ENCODE measurements at places on chromosomes 6 and 20.

- no peak for DNase-seq
Observed at GRCh38 chr20:62039738-62040137, 25.9 kb downstream of the TAF4 start.

DNA sequence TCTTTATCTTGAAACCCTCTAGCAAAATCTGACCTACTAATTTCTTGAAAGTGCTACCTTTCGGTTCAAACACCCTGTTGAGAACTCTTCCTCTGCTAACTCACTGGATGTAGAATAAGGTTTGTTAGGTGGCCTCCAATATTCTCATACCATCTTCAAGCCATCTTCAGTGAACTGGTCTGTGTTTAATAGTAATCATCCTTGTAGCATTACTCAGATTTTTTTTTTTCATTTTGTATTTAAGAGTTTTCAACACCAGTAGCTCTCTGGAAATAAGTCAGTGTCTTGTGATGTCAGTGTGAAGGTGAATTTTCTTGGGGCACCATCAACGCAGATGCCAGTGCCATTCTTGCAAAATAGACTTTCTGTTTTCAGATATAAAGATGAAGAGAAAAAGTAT, 140.6 kb upstream of the AHI1 start:
- DNase-seq = no peak

- no peak for DNase-seq
Observed at GRCh38 chr6:9116026-9116425, 680.7 kb upstream of the SLC35B3 start.

- no peak for DNase-seq
Observed at GRCh38 chr20:63850689-63851547, 10.4 kb upstream of the ABHD16B start.

GRCh38 chr20:62355516-62355877, 11.6 kb downstream of the LAMA5 start:
- no peak for DNase-seq

DNA sequence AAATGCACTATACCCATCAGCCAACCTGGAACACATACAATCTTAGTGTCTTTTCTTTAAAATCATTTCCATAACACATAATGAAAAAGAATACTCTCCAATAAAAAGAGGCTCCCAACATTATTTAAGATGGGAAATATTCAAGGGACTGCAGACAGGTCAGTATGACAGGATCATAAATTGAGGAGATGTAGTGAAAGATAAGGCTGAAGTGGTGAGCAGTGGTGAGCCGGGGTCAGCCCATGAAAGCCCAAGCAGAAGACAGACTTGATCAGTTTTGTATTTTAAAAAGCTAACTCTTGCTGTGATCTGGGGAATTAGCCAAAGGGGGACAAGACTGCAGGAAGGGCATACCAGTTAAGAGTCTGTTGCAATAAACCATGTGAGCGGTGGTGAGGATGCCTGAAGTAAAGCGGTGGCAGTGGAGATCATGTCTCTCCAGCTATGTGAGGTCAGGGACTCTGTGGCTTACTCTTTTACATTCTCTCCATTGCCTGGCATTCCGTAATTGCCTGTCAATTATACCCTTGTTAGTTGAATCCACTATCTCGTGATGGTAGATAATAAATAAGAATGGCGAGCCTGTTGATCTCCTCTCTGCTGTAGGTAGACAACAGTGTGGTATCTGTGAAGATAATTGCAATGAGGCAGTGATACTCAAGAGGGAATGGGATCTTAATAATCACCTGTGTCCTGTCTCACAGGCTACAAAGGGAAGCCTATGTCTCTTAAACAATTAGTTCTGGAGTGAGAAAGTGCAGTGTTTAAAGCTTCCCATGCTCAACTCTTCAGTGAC, 97.4 kb downstream of the FILIP1 start:
- DNase-seq = no peak

DNA sequence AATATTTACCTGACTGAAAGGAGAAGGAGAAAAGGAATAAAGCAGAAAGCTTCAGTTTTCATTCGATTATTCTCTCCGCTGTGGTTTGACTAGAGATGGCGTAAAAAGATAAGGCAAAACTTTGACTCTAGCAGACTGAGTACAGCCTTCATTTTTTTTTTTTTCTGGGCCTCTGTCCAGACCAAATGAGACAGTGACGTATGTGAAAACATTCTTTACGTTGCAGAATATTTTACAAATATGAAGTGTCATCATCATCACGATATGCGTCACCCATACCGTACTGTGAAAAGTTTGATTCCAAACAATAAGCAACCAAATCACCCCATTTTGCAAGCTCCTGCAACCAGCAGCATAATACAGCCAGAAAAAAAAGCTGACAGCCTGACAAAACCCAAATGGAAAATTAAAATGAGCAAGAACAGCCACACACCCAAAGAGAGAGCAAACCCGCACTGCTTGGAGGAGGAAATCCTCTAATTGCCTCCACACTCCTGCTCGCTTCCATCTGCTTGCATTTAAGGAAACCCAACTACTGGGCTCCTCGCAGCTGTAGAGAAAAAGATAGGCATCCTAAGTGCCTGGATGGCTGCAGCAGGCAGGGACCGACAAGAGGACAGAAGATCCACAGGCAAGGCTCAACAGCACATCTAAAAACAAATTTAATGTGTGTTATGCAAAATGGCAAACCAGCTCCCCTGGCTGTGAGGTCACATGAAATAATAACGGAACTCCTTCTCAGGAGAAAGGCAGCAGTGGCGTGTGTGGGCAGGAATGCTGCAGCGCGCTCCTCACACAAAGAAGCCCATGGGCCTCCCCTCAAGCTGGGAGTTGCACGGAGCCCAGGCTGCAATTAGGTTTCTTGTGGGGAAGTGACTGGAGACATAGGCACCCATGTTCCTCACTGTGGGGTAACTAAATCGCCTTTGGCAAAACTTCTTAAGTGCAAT, 113.1 kb downstream of the FYN start:
- no peak for DNase-seq

GRCh38 chr6:125793280-125793679, 2.5 kb downstream of the NCOA7 start:
- no peak for DNase-seq

DNA sequence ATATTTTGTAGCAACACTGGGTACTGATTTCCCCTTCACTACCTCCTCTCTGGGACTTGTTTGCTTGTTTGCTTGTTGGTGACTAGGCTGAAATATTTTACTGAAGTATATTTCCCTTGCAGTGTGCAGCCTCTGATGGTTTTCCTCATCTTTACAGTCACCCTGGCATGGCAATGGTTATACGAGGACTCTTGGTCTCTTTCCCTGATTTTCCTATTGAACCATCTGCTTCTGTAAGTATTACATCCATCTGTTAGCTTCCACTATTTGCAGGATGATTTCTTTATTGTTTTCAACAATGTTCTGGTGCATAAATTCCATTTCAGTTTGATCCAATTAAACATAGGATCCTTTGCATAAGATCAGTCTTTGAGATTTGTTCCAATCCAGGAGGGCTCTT, 465.1 kb downstream of the MEI4 start:
- DNase-seq = no peak

GRCh38 chr6:32146287-32146686, 5.5 kb downstream of the PRRT1 start:
- no peak for DNase-seq

DNA sequence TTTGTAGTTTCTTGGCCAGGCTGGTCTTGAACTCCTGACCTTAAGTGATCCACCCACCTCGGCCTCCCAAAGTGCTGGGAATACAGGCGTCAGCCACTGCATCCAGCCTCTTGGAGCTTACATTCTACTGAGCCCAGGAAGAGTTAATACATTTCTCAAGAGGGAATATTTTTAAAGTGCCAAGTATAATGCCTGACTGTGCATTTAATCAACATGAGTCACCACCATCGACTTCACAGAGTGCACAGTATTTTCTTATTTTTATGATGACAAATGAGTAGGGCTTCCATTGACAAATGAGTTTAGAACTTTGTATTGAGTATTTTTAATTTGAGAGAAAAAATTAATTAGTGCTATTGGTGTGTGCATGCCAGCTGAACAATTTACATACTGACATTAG, 72.2 kb downstream of the SASH1 start:
- DNase-seq = no peak

DNA sequence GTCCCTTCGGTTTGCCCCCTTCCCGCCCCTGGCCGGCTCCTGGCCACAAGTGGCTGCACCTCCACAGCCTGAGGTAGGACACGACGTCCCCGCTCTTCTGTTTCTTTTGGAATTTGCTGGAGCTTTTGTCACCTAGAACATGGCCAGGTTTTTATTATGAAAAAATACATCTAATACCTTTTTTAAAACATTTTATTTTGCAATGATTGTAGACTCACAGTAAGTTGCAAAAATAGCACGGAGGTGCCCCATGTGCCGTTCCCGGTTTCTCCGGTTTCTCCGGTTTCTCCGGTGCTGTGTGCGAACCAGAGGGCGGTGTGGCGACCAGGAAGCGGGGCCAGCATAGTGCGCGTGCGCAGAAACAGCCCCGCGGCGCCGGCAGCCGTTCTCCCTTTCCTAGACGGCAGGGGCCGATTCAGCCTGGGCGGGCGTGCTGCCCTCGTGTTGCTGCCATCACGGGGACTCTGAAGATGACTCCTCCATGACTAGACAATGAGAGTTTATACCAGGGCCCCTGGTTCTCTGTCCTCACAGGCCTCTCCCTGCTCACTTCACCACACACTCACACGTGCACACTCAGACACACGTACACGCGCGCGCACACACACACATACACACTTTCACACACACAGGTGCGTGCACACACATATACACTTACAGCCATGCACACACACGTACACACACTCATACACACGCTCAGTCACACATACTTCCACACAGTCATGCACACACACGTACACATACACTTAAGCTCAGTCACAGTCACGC, 102.1 kb downstream of the TMEM242 start:
- DNase-seq = peak; percentile 61

GRCh38 chr20:24376311-24377099, 92.9 kb upstream of the SYNDIG1 start:
- no peak for DNase-seq

DNA sequence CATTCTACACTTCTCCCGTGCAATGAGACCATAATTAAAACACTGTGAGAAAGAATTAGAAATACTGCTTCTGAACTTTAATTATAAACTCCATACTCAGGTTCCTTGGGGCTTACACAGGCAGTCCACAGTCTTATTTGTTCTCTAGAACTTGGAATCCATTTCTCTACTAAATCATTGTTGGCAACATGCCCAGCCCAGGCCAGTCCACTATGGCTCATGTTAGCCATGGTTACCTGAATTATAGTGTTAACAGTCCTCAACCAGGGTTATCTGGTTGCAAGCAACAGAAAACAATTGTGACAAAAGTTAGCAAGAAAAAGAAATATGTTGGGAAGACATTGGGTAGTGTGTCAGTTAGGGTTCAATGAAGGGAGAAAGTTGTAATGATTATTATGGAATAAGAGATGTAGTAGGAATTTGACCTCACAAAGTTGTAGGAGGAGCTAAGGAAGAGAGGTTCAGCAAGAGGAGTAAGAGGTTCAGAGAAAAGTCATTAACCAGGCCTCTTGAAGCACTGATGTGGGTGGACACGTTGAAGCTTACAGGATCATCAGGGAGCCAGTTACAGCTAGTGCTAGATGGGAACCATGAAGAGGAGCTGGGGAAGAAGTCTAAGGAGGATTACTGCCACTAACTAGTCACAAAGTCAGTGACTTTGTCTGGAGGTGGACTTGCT, 352.5 kb upstream of the PRND start:
- no peak for DNase-seq

- DNase-seq = no peak
Observed at GRCh38 chr20:24697411-24697810, 228.0 kb downstream of the SYNDIG1 start.

GRCh38 chr20:3209946-3210317, 634 bp downstream of the ITPA start:
- no peak for DNase-seq

DNA sequence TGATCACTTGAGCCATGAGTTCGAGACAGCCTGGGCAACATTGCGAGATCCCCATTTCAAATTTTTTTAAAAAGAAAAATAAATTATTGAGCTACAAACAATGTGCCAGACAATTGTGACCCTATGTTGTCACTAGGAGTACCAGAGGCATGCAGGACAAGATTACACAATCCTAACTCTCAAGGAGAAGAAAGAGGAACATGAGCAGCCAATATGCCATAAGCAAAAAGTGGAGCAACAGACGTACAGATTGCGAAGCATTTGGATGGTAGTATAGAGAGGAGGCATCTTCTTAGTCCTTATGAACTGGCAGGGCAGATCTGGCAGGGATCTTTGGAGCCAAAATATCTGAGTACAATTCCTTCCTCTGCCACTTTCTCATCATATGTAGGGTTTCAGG, 156.4 kb downstream of the OR2B2 start:
- DNase-seq = no peak

DNA sequence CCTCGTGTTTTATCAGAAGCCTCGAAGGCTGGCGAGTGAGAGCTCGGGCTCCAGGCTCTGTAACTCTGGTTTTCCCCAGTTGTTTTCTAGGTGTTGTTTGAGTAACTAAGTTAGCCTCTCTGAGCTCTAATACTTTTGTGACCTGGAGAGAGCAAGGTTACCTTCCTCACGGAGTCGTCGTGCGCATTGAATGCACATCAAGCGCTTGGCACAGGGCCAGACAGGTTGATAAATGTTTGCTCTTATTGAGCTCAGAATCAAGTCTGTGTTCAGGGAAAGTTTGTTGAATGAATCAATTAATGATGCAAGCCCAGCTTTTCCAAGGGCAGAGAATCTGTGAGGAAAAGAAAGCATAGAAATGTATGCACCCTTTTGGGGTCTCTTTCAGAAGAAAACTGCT, 33.5 kb downstream of the EDN3 start:
- DNase-seq = no peak

DNA sequence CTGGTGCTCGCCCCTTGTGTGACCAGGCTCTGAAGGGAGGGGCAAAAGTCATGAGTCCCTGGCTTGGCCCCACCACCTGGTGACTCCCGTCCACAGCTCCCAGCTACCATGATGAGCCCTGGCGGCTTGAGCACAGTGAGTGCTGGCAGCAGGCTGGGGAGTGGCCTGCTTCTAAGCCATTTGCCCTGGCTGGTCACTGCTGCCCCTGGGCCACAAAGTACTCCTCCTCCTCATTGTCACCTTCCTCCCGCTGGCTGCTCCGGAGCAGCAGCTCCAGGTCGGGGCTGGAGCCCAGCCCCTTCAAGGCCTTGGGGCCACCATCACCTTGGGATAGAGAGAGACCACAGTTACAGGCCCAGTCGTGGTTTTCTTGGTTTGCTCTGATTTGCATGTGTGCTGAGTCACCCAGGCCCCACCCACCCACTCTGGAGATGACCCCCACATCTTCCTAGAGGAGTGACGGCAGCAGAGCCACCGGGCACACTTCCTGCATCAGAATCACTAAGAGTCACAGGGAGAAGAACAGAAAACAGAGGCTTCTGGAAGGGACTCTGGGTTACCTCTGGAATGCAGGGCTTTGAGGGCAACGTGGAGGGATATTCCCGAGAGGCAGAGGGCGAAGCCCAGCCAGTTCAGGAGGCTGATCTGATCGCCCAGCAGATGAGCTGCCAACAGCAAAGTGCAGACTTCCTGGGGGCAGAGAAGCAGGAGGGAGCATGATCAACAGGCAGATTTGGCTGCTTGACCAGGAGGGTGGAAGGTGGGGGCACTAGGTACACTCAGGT, 42.1 kb upstream of the CDH22 start:
- no peak for DNase-seq

GRCh38 chr20:60144974-60145527, 186.8 kb downstream of the CDH26 start:
- no peak for DNase-seq

- DNase-seq = no peak
Observed at GRCh38 chr6:108764580-108764950, 83.7 kb upstream of the ARMC2 start.

Measured in stimulated activated CD8-positive, alpha-beta memory T cell treated with anti-CD3 and anti-CD28 coated beads, Interleukin-7, amount 100 ng/mL, for 4 hours (primary cell).